Stimulated activated CD4-positive, alpha-beta T cell treated with anti-CD3 and anti-CD28 coated beads, Interleukin-4, amount 100 ng/mL, for 48 hours (primary cell): ENCODE measurements at places on chromosomes 3 and 15.

DNA sequence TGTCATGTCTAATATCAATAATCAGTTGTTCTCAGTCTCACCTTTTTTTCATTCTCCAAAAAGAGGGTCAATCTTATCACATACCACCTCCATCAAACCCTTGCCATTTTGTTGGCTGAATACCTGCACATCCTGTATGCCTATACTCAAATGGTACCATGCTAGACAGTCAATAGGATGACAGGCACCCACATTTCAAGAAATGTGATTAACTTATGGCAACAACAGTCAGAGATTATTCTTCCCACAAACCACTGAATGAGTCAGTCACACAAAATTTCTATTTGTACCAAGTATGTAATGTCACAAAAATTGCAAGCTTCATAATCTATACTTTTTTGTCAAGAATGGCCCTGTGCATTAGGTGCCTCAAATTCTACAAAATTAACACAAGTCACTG, 5.1 kb upstream of the SLC27A2 start:
- DNase-seq = no peak

- no peak for DNase-seq
These were observed 558.5 kb downstream of the MECOM start for GRCh38 chr3:169104972-169105371.

- no peak for DNase-seq
These were observed 40.2 kb downstream of the TRANK1 start for GRCh38 chr3:36904641-36905040.

DNA sequence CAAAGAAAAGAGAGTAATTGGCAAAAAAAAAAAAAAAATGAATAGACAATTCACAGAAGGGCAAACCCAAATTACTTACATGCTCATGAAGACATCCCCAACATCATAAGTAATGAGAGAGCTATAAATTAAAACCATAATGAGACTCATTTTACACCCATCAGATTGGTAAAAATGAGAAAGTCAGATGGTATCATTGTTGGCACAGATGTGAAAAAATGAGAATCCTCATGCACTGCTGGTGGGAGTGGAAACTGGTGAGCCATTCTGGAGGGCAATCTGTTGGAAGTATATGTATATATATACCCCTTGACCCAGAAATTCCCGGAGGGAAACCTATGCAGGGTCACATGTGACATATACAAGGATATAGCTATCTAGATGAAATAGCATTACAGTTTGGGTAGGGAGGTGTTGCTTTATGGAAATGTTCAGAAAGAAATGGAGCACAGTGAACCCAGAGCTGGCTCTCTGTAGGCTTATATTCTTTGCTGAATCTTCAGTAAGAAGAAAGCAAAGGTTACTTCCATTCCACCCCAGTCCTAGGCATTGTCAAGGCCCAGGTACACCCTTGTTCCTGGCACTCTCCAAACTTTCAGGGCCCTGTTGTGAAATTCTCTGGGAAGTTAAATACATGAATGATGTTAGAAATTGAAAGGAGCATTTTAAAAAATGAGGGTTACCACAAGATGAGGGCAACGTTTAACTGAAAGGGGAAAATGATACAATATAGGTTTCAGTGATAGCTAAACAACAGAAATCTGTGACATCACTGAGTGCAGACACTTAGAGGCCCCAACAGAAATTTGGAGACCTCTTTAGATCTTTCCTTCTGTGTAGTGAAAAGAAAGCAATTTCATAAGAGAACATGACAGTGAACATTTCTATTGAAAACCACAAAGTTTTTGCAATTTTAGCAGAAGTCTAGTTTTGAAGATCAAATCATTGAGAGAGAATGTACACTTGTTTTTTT, 132.7 kb upstream of the TPRG1 start:
- no peak for DNase-seq

GRCh38 chr3:196967412-196968232, 1.0 kb downstream of the PIGZ start:
- no peak for DNase-seq

GRCh38 chr3:196998966-196999760, 30.5 kb downstream of the MELTF start:
- no peak for DNase-seq

DNA sequence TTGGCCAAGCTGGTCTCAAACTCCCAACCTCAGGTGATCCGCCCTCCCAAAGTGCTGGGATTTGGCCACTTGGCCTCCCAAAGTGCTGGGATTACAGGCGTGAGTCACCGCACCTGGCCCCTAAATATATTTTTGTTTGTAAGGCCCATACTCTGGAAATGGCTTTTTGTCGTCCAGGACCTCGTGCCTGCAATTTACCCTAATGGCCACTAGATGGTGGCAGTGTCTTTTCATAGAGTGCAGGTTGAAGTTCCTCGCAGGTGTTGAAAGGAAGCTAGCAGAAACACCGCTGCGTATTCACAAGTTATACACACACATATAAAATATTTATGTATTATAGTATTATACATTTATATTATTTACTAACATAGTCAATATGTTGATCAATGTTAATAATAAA, 97.2 kb downstream of the LRTM1 start:
- DNase-seq = no peak

DNA sequence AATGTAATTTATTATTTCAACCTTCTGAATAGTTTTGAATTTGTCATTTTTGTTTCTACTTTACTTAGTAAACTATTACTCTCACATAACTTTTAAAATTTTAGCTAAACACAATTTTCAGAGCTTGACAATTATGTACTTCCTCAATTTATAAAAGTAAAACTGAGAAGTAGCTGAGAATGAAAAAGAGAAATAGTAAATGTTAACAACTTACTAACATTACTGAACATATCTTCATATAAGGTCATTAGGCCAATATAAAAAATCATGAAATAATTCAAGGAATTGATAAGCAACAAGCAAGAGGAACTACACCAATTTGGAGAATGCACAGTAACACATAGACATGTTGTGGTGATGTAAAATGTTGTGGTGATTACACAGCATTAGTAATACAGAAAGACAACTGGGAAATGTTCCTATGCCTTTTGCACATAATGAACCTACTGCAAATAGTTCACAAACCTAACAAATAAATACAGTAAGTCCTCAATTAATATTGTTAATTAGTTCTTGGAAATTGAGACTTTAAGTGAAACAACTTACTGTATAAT, 137.9 kb downstream of the CBLB start:
- no peak for DNase-seq

DNA sequence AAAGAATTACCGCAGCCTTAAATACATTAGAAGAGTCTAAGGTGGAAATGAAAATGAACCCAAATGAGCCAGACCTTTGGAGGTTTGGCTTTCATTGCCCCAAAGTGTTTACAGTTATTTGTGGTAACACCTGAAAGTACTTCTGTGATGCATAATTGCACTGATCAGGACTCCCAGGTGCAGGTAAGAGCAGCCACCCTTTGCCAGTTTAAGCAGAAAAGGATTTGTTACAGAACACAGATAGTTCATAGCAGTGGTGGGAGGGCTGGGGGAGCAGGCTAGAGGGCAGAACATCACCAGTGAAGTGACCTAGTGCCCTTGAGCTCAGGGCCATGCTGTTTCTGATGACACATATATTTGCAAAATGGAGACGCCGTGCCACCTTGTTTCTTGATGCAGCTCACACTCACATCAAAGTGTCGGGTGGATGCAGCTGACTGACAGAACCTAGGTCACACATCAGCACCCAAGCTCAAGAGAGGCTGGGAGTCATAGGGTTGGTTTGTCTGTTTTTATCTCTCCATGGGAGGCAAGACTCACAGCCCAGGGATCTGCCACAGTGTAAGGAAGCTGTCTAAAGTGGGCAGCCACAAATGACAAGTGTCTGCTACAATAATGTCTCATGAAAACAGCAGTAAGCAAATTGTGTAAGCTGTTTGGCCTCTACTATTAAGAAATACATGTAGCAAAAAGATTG, 49.1 kb downstream of the NEK11 start:
- no peak for DNase-seq

DNA sequence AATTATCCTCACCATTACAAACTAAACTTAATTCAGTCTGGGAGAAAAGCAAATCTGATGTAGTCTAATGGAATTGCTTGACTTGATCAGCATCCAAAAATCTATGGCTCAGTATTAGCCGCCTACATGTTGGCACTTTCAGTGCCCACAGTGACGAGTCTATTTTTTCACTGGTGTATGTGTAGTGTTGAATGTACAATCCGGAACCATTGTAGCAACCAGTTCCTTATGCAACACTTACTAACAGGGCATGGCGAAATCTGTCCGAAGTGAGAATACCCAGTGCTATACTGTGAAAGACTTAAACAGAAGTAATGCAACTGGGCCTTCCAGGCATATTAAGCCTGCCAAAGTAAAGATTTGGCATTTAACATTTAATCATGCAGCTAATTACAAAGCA, 18.6 kb downstream of the LRRN1 start:
- no peak for DNase-seq

GRCh38 chr15:85652457-85652856, 142.3 kb downstream of the KLHL25 start:
- no peak for DNase-seq

- DNase-seq = no peak
These were observed 556 bp downstream of the PEX5L start for GRCh38 chr3:180036092-180036670.

DNA sequence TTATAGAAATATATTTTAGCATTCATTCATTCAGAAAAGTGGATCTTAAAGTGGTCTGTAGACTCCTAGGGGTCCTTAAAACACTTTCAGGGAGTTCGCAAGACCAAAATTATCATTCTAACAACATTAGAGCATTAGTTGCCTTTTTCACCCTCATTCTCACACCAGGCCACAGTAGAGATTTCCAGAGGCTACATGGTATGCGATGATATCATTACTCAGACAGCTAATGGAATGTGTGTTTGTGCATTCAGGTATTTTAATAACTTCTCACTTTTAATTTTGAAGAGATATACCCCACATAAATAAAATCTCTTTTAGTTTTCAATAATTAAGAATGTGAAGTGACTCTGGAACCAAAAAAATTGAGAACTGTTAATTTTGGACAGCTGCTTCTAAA, 206.9 kb downstream of the NSUN3 start:
- no peak for DNase-seq

GRCh38 chr15:70854666-70854976, 664 bp upstream of the LARP6 start:
- no peak for DNase-seq

DNA sequence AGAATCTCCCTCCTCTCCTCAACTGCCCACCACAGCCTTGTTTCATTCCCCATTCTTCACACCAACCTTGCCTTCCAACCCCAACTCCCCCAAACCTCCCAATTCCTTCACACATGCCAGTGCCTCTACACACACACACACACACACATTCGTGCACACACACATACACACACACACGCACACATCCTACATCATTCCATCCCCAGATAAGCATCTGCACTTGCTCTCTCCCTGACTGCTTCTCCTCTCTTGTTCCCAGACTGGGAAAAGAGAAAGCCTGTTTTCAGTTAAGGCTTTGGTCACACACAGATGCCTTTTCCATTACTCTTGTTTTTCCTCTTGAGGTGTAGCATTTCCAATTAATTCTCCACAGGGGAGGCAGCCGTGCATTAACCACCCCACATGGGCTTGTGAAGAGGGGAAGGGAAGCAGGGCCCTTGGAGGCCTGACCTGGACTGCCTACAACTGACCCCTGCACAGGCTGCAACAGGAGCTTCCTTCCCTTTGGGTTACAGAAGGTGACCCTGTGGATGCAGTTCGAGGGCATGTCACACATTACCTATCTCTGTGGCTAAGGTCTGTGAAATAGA, 32.0 kb upstream of the BOC start:
- no peak for DNase-seq

DNA sequence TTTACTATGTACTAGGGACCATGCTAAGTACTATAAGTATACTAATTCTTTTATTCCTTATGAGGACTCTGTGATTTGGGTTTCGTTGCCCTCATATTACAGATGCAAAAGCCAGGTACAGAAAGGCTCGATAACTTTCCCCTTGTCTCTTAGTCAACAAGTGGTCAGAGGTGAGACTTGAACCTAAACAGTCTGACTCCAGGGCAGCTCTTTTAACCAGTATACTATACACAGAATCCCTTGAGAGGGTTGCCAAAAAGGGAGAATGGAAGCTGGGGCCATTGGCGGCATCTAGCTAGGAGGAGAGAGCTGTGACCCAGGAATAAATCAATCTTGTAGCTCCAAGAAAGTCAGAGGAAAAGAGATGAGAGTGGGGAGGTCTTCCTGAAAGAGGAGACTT, 92.4 kb downstream of the TOP2B start:
- no peak for DNase-seq
